SIG-M5 (cell line): ENCODE measurements at places on chromosomes 1 and 21.

DNA sequence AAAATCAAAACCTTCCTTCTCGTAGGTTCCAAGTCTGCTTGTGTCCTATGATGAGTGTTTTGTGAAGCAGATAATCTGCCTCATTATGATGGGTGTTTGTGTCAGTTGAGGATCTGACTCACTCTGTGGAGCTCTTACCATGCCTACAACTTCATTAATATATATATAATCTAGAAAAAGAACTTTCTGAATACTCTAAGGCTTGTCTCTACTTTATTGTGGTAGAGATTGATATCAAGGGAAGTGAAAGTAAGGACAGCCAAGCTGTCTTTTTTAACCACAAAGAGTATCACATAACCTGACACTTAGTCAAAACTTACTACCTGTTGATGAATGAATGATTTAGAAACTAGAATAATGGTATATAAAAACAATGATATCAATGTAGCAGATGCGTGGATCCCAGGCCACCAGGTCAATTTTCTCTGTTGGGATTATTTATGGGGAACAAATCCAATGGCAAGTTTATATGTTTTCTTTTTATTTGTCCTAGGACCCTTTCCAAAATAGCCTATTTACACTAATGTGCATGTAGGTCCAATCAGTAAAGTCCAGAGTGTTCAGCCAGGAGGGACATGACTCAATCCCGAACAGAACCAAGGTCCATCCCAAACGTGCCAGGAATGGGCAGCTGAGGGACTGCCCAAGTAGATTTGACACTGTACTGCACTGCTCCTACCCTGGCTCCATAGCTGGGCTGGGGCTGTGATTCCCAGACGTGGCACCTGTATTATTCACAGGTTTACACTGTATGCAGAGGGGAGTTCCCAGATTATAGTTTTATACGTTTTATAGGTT lies 182.3 kb upstream of the GREM2 start:
- DNase-seq = no peak

- DNase-seq = no peak
Measured at GRCh38 chr1:39378377-39378776, 113.1 kb upstream of the BMP8A start.

DNA sequence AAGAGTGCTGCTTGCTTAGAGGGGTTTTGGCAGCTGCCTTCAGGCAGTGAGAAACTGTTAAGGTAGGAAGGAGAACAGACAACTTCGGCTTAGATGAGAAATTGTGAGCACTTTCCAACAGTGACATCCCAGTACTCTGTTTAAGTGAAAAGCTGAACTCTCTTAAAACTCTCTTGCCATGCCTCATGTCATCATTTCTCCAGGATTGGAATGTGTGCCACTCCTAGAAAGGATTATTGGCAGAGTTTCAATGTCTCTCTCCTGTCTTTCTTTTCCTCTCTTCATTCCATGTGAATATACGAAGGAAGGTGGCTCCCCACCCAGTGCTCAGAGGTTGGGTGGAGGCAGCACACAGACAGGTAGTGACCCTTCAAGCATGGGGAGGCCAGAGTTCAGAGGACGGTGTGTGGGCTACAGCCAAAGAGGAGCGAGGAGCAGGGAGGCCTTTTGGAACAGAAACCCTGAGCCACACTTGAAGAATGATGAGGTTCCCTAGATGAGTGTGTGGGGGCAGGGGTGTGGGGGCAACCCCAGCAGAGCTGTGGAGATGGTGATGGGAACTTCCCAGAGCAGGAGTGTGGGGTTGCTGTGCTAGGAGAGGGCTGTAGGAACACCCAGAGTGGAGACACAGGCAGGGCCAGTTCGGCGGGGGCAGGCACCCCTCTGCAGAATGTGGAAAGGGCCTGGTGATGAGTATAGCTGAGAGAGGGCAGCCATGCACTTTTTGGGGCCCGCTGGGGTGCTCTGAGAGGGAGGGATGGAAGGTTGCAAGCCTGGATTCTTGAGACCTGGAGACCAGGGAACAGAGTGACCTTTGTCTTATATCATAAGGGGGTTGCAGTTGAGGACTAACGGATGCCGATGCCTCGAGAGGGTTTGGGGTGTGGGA lies 58.8 kb downstream of the GALNT2 start:
- DNase-seq = no peak

DNA sequence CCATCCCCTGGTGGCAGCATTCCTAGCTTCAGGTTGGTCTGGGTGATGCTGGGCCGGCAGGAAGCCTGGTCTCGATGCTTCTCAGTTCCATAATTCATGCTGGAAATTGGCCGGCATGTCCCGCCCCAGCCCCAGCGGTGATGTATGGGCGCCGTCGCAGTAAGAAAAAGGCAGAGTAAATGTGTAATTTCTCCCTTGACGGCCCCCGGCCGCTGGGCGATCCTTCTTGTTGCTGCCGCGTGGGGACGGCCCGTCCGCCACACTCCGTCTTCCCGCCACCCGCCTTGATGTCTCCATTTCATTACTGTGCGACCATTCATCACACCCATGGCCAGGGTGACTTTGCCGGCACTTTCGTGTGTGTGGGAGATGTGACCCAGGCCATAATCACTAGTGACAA lies 8.5 kb downstream of the DMAP1 start:
- no peak for DNase-seq

- no peak for DNase-seq
Measured at GRCh38 chr1:243236604-243237252, 18.4 kb downstream of the CEP170 start.
